Esophagus mucosa (tissue), 1 donor: ENCODE measurements at places on chromosomes 16 and 17. TPM values are rescaled to one million over a fixed set of nuclear protein-coding genes. Genes with fewer than 3 reads are reported as not detected.

Gene DHRS7B
- 7.5 TPM for total RNA-seq

Gene KRTAP4-3
- not detected for total RNA-seq

Gene PYY
- not detected for total RNA-seq

DNA sequence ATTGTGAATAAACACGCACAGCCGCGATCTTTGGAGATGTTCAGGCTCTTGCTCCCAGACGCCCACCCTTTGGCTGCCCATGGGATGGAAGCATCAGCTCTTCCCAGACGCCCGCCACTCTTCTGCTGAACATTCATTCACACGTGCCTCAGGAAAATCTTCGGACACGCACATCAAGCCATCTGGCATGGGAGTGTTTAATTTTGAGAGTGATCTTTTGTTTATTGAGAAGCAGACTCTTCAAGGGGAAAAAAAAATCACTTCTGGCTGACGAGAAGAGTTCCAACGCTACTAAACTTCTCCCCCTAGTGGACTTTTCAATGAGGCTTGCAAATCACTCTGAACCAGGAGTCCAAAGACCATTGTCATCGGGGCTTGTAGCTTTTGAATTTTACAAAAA is 62.0 kb upstream of the NUDT7 start:
- no peak for ATAC-seq

DNA sequence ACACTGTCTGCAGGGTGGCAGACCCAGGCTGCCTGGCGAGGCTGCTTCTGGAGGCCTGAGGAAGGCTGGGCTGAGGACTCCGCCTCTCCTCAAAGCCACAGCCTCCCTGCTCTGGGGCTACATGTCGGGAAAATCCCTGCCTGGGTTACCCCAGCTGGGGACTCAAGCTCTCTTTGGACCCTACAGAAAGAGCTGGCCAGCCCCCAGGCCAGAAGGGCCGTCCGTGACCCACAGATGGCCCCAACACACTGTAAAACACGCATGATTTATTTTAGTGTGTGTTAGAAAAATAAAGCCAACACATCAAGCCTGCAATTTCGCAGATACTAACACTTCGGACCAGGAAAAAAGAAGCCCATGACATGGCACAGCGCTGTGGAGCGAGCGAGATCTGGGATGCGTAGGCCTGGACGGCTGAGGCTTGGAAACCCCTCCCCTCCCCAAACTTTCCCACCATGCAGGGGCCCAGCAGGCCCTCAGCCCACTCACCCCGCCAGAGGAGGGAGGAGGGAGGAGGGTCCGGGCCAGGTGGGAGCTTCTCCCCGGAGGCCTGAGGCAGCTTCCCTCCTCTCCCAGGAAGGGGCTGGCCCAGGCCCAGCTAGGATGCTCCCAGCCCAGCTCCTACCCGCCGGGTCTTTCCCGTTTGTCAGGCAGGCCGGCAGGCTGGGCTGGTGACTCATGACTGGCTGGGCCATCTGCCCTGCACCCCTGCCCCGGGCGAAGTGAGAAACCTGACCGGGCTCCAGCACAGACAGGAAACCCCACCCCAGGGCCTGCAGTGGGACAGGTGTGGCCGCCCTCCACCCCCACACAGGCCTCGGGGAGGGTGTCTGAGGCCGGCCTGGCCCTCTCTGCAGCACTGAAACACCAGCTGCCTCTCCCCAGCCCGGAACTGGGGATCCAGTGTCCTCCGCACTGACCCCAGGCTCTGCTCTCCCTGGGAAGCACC is 34.1 kb upstream of the SLC38A10 start:
- ATAC-seq = peak; percentile 93
